ENCODE measurements at places on chromosomes 5 and 9. TPM values are rescaled to one million over a fixed set of nuclear protein-coding genes. Genes with fewer than 3 reads are reported as not detected.

DNA sequence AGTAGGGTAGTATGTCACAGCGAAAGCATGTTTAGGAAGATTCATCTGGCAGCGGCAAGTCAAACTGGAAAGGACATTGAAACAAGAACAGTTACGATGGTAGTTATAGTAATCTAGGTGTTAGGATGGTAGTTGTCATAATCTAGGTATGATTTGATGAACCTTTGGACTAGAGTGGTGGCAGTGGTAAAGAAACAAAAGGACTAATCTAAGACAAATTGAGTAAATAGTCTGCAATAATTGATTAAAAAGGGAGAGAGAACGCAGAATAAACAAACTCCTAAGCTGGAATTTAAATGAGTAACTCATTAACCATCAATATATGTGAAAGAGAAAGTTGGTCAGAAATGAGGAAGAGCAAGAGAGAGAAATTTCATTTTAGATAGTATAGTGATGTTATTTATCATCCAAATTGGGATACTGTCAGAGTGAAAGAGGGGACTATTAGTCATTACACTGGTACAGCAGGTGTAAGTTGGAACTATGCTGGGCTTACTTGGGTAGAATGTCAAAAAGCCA is 56.8 kb downstream of the MTREX start:
- no peak overlapping the region for H3K27ac ChIP-seq
- H3K27me3 ChIP-seq: no peaks in the 10 kb centered on the region
- no peak for DNase-seq
- H3K36me3 ChIP-seq: peaks cover 12% of the 10 kb centered on the region

ERGIC1 gene
- total RNA-seq: 51.0 TPM

- H3K36me3 ChIP-seq: no peaks in the 10 kb centered on the region
- DNase-seq: no peak
- no peaks in the 10 kb centered on the region for H3K4me1 ChIP-seq
- H3K4me3 ChIP-seq: no peak overlapping the region
Observed at GRCh38 chr5:25993701-25994100, 1044.7 kb downstream of the CDH9 start.

PHF24 gene
- total RNA-seq: not detected

RECK gene
- total RNA-seq: 12.1 TPM

HK3 gene
- 3.1 TPM for total RNA-seq

- no peak overlapping the region for H3K27ac ChIP-seq
- DNase-seq: no peak
- peaks cover 22% of the 10 kb centered on the region for H3K27me3 ChIP-seq
- no peaks in the 10 kb centered on the region for H3K4me1 ChIP-seq
- no peak overlapping the region for H3K4me3 ChIP-seq
- H3K36me3 ChIP-seq: no peaks in the 10 kb centered on the region
Observed at GRCh38 chr9:124035001-124035650, 23.6 kb downstream of the LHX2 start.

GRCh38 chr5:178463321-178464155 is 126.7 kb downstream of the COL23A1 start:
- no peak overlapping the region for H3K27ac ChIP-seq
- H3K36me3 ChIP-seq: no peaks in the 10 kb centered on the region
- no peak for DNase-seq
- H3K4me1 ChIP-seq: no peaks in the 10 kb centered on the region
- no peaks in the 10 kb centered on the region for H3K27me3 ChIP-seq
- H3K4me3 ChIP-seq: no peak overlapping the region

FAT2 gene
- total RNA-seq: not detected

GRCh38 chr5:17910318-17910717 is 276.1 kb downstream of the TAF11L14 start:
- H3K4me3 ChIP-seq: no peak overlapping the region
- no peak for DNase-seq

DNA sequence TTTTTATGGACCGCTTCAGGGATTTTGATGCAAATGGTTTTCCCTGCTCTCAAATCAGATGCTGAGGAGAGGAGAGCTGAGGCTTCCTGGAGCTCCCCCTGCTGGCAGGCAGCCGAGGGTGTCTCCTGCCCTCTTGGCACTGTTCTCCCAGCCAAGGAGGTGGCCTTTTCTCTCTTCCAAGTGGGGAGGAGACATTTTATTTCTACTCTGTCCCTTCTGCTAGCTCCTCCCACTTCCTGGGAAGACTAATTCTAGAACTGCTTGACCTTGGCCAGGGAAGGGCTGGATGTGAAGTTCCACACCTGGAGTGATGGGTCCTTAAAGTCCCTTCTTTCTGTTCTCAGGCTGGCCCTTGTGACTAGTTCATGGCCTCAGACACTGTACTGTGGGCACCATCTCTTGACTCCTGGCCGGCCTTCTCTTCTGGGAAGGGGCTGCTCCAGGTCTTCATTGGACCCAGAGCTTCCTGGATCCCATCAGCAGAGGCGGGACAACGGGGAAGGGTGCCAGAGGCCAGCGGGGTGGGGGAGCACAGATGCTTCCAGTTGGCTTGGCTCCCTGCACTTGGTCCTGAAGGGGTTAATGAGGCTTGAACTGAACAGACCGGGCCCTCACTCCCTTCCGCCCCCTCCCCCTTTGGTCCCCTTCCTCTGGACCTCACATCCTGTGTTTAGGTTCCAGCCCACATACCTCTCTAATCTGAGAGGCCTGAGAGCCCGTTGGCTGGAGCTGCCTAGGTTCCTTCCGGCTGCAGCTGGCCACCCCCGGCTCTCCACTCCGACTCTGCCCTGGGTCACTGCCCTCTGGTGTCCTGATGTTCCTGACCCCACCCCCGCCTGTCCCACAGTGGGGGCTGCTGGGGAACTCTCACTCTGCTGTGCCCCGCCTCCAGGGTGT is 32.1 kb downstream of the PTPA start:
- no peak overlapping the region for H3K4me3 ChIP-seq
- peaks cover 18% of the 10 kb centered on the region for H3K36me3 ChIP-seq
- peaks cover 38% of the 10 kb centered on the region for H3K4me1 ChIP-seq

DCAF12 gene
- 29.7 TPM for total RNA-seq

- H3K4me1 ChIP-seq: peaks cover 21% of the 10 kb centered on the region
- no peak for DNase-seq
- H3K27ac ChIP-seq: no peak overlapping the region
- H3K4me3 ChIP-seq: no peak overlapping the region
- H3K27me3 ChIP-seq: no peaks in the 10 kb centered on the region
Observed at GRCh38 chr9:2151171-2151570, 136.0 kb downstream of the SMARCA2 start.

LHFPL2 gene
- 2.7 TPM for total RNA-seq

- H3K4me3 ChIP-seq: no peak overlapping the region
- no peak for DNase-seq
- no peak overlapping the region for H3K27ac ChIP-seq
Observed at GRCh38 chr5:130652176-130652575, 512.9 kb downstream of the HINT1 start.

DNA sequence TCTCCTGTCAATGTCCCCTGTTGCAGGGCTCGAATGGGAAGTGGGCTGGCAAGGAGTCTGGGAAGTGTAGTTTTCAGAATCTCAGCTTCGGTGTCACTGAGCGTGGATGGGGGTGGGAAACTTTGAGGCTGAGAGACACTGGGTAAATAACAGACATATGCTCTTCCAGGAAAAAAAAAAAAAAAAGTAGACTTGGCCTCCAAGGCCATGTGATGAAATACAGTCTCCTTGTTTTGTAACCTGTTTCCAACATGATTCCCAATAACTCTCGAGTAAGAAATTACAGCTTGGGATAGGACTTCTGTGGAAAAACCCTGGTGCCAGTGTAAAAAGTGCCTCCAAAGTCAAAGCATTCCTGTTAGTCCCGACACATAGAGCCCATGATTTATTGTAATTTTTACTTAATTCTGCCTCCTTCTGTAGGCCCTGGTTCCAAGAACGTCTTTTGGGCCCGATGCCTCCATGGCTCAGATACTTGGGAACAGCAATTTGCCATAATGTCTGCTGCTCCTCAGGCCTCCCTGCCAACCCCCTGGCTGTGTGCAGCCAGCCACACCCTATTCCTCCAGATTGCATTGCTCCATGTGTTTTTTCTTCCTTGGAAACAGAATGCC is 119.5 kb upstream of the TNC start:
- no peaks in the 10 kb centered on the region for H3K36me3 ChIP-seq
- no peak for DNase-seq
- no peak overlapping the region for H3K4me3 ChIP-seq
- H3K4me1 ChIP-seq: no peaks in the 10 kb centered on the region

GALNT12 gene
- 13.8 TPM for total RNA-seq

- H3K27me3 ChIP-seq: no peaks in the 10 kb centered on the region
- H3K4me3 ChIP-seq: no peak overlapping the region
- no peaks in the 10 kb centered on the region for H3K36me3 ChIP-seq
- no peak for DNase-seq
Observed at GRCh38 chr9:113326230-113326629, 13.8 kb downstream of the WDR31 start.

INSL4 gene
- not detected for total RNA-seq

AMBP gene
- not detected for total RNA-seq

DNA sequence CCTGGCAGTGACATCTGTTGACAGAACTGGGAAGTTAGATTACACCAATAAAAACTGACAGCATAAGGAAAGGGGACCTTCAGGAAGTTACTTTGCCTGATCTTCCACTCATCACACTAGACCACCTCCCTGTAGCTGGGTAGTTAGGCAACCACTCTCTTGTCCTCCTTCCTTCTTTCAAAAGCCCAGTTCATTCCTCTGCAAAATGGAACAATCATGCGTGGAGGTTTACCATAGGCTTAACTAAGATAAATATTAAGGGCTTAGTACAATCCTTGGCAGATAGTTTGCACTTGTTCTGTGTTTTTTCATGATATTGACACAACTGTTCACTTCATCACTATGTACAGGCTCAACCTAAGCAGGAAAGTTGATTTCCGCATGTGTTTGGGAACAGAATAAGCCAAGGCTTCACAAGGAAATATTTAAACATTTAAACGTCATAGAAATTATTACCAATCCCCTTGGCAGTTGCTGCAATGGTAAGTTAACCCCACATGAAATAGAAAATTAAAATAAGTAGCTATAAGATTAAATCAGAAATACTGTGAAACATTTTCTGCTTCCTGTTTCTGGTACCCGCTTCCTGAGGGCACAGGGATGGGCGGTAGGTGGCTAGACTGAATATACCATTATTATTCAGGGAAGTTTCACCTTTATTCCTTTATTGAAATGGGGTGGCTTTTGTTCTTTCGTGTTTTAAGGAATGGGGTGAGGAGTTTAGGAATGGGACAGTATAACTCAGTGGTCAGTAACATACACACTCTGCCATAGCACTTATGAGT is 9.9 kb upstream of the PTGER4 start:
- H3K4me1 ChIP-seq: peaks cover 57% of the 10 kb centered on the region
- no peak overlapping the region for H3K4me3 ChIP-seq
- H3K27me3 ChIP-seq: no peaks in the 10 kb centered on the region
- DNase-seq: no peak
- H3K36me3 ChIP-seq: no peaks in the 10 kb centered on the region

SLC6A18 gene
- total RNA-seq: not detected
